ENCODE measurements at places on chromosomes 4 and X. TPM values are rescaled to one million over a fixed set of nuclear protein-coding genes. Genes with fewer than 3 reads are reported as not detected.

- no peak for DNase-seq
Measured at GRCh38 chr4:122758033-122758432, 25.5 kb downstream of the BBS12 start.

DNA sequence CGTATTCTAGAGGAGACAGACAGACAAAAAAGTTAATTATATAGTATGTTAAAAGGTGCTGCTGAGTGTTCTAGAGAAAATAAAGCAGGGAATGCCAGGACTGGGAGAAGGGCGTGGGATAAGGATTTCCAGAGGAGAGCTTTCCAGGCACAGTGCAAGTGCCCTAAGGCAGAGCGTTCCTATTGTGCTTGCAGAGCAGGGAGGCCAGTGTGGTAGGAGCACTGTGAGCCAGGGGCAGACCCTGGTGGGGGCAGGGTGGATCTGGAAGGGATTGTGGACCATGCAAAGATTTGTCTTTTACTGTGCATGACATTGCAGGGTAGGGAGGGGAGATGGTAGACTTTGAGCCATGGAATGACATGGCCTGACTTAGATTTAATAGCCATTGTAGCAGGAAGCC is 25.8 kb downstream of the EXOC1 start:
- DNase-seq = no peak

- DNase-seq = no peak
Measured at GRCh38 chrX:15310117-15310516, 5.3 kb downstream of the ASB11 start.

DNA sequence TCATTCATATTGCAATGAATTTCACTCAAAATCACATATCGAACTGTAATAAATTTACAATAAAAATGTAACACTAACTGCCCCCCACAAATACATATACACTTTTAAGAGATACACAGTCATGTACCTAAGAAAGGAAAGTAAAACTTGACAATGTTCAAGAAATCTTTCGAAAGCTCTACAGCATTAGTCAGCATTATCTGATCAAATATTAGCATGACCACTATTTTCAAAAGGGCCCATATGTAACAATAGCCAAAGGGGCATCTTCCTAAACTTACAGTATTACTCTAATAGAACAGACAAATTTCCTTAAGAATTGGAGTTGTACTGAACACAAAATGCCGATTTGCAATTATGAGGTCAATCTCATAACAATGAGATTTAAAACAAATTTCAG is 51.8 kb downstream of the STX18 start:
- DNase-seq = no peak

- DNase-seq = no peak
Measured at GRCh38 chr4:88043586-88044340, 36.3 kb downstream of the PKD2 start.

GRCh38 chrX:83509254-83509801 is 1.2 kb downstream of the POU3F4 start:
- no peak for DNase-seq

- DNase-seq = peak; percentile 66
Measured at GRCh38 chrX:45806410-45807121, 605.9 kb upstream of the DIPK2B start.

DNA sequence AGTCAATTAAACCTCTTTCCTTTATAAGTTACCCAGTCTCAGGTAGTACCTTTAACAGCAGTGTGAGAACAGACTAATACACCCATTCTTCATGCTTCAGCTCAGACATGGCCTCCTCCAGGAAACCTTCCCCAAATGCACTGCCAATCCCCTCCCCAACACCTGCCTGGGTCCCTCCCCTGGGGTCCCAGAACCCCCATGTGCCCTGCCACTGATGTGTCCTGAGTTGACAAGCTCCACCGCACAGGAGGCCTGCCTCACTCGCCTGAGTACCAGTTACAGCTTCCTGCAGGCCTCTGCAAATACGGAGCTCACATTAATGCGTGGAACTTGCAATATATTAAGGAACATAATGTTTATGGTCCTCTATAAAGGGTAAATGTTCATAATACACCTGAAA is 34.9 kb upstream of the CRMP1 start:
- no peak for DNase-seq

DNA sequence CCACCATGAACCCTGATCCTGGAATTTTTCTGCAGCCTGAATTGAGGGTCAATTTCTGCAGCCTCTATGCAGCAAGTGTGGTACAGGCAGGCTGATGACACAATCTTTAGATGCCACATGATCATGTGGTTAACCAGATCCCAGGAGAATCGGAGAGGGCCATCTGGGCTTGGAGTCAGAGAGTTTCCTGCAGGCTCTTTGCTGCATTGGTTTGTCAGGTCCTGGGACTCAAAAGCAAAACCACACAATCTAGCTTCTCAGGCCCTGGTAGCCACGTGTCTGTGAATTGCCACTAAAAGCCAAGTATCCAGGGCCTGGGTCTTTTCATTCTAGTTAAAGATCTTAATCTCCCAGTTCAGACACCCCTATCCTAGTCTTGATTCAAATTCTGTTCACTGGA is 464.5 kb downstream of the BCOR start:
- no peak for DNase-seq

- no peak for DNase-seq
Measured at GRCh38 chr4:13892739-13893105, 265.2 kb upstream of the BOD1L1 start.

GRCh38 chr4:152166567-152166966 is 369.3 kb downstream of the FBXW7 start:
- peak; percentile 40 for DNase-seq

- no peak for DNase-seq
Measured at GRCh38 chr4:183872531-183872930, 32.6 kb upstream of the STOX2 start.

- peak; percentile 69 for DNase-seq
Measured at GRCh38 chr4:54093324-54094240, 6.4 kb upstream of the GSX2 start.

DNA sequence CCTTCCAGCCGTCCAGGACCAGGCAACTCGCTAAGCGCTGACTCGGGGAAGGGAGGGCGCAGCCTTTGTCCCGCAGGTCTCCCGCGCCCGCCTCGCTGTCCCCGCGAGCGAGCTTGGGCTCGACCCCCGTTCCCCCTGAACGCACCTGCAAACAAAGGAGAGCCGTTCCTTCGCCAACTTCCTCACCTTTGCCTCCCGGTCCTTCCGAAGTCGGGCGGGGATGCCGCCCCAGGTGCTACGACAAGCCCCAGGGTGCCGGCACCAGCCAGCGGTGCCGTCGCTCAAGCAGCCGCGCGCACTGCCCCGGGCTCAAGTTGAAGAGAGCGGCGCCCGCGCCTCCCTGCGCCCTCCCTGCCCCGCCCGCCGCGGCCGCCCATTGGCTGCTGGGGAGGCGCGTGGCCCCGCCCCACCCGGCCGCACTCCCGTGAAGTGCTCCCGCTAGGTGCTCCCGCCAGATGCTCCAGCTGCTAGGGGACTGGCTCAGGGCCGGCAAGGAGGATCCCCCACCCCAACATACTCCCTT is 107.1 kb downstream of the NSUN7 start:
- DNase-seq = peak; percentile 62

DNA sequence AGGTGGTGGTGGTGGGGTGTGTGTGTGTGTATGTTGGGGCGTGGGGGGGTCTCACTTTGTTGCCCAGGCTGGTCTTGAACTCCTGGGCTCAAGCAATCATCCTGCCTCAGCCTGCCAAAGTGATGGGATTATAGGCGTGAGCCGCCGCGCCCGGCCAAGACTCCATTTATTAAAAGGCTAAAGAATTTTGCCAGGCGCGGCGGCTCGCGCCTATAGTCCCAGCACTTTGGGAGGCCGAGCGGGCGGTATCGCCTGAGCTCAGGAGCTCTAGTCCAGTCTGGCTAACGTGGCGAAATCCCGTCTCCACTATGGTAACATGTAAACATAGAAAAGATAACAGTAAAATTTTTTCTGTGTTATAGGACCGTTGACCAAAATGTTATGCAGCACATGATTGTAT is 3.7 kb upstream of the UBA1 start:
- no peak for DNase-seq

DNA sequence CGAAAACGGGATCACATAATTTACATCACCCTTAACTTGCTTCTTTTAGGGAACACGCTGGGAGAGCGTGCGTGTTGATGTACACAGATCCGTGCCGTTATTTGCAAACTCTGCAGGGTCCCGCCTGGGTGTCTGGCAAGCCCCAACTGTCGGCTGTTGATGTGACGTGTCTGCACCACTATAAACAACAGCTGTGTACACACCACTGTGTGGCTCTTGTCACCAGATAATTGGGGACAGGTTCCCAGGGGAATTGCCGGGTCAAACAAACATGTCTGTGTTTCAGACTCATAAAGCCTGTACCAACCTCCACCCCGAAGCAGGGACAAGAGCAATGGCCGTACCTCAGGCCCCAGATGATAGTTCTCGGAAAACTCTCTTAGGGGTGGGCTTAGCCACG is 105.0 kb upstream of the AFAP1 start:
- no peak for DNase-seq

DNA sequence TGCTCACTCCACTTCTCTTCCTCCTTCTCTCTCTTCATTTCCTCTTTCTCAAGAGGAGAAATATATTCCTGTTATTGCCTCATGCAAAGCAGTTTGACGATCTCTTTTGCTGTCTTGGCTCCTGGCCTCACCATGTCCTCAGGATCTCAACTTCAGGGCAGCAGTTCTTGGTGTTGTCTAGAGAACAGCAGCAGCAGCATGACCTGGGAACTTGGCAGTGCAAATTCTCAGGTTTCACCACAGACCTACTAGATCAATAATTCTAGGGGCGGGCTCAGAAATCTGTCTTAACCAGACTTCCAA is 193.4 kb upstream of the EDNRA start:
- DNase-seq = no peak

DNA sequence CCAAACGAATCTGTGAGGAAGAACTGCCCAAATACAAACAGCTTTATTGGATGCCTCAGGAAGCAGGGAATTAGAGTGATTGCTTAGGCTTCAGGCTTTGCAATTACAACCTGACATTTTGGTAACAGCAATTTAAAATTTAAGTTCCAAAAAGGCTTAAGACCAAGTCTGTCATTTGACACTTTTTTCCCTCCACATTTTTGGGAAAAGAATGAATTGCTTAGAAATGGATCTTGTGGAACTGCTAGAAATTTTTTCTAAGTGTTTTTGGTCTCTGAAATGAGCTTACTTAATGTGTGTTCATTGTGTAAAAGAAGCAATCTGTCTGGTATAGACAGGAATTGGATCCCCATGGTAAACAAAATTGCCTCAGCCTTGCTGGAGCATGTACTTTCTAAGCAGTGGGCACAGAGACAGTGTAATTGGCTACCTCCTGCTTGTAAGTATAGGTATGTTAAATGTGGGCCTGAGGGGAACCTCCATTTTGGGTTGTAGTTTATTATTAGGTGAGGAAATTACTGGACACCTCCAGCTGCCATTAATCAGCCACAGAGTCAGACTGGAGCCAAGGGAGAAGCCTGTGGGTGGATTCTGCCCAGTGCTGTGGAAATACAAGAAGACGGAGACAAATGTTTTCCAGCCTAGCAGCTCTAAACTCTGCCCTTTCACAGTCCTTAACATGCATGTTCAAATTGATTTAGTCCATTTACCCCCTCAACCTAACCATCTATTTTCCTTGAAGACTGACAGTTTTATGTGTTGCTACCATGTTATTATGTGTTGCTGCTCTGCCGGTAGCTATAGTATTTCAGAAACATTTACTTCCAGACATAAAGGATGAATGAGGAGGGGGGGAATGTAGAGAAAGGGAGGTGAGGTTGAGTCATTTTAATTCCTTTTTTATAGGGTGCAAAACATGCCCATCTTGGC is 473.0 kb downstream of the SPRY1 start:
- no peak for DNase-seq

DNA sequence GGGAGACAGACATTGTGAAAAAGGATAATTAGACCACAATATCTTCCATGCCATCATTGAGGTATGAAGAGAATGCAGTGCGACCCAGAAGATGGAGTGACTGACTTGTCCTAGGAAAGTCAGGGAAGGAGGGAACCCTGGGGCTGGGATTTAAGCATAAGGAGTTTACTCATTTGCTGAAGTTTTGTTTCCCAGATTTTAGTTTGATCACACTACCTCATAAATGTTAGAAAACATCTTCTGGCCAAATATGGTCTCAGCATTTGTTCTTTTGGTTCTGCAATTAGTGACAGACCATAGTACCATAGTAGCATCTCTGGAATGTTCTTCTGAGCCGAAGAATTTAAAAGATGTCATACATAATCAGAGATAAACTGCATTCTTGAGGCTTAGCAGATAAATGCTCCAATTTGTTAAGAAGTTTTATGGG is 96.5 kb upstream of the PGRMC2 start:
- no peak for DNase-seq

- no peak for DNase-seq
Measured at GRCh38 chr4:170198747-170199146, 109.0 kb upstream of the AADAT start.

DNA sequence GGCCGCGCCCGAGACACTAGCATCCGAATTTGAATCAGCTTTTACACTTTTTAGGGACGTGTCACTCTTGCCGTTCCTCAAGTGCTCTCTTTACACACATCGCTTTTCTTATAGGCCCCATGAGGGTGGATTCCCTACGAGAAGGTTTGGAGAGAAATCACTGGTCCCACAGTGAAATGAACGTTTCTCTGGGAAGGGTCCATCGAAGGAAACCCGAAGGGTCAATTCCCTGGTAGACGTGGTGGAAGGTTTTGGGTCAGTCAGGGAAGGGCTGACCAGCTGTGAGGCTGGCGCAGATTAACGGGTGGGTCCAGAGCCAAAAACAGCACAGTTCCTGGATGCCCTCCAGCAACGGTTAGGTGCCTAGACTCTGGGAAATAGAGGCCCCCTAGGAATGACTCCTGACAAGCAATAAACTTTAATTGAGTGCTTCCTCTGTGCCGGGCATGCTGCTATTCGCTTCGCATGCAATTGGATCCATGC is 35.9 kb downstream of the ETDC start:
- no peak for DNase-seq

DNA sequence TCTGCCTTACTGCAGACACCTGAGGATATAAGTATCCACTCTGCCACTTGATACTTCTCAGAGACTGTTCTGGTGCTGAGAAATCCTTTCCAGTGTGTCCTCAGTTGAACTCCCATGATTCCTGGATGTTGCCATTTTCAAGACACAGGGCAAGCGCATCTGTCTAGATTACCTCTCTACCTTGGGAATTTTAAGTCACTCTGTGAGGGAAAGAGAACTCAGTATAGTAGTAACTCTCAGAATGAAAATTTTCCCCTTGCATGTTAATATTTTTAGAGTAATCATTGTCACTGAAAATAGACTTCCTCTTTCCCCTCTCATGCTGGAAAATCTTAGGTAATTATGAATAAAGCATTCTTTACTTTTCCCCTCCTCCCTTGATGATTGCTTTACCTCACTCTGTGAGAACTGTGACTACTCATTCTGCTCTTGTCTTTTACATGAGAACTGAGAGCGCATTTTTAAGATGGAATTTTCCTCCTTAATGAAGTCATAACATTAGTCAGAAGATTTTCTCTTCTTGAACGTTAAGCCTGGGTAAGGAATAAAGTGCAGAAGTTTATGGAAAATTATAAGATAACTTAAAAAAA is 45.0 kb downstream of the TET2 start:
- DNase-seq = no peak

COX18 gene
- 21.1 TPM for total RNA-seq

SHOX gene
- not detected for total RNA-seq

ENPP6 gene
- not detected for total RNA-seq

ERAS gene
- not detected for total RNA-seq

PALLD gene
- total RNA-seq = 7.3 TPM

GPR82 gene
- total RNA-seq = not detected

NLGN4X gene
- total RNA-seq = not detected
